ENCODE measurements at places on chromosomes 5 and 9.

DNA sequence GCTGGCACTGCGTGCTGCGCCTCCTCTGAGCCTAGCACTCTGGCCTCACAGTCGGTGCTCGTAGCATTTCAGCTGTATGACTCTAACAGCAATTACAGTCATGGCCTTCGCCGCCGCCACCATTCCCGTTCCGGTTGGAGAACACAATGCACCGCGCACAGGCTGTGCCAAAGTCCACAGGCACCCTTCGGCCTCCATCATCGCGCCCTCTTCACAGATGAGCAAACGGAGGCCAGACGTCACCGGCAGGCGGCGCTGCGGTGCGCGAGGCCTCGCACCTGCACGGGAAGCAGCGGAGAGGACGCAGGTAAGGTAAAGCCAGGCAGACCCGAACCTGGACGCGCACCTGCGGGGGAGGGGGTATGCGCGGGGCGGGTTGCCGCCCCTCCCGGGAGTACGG is 128.9 kb downstream of the BARX1 start:
- no peak for DNase-seq

- DNase-seq, result no peak
Measured at GRCh38 chr5:34774139-34774538, 64.8 kb upstream of the TTC23L start.

- no peak for DNase-seq
Measured at GRCh38 chr5:56112526-56113121, 117.9 kb upstream of the IL6ST start.

- no peak for DNase-seq
Measured at GRCh38 chr5:12003680-12004079, 99.4 kb upstream of the CTNND2 start.

DNA sequence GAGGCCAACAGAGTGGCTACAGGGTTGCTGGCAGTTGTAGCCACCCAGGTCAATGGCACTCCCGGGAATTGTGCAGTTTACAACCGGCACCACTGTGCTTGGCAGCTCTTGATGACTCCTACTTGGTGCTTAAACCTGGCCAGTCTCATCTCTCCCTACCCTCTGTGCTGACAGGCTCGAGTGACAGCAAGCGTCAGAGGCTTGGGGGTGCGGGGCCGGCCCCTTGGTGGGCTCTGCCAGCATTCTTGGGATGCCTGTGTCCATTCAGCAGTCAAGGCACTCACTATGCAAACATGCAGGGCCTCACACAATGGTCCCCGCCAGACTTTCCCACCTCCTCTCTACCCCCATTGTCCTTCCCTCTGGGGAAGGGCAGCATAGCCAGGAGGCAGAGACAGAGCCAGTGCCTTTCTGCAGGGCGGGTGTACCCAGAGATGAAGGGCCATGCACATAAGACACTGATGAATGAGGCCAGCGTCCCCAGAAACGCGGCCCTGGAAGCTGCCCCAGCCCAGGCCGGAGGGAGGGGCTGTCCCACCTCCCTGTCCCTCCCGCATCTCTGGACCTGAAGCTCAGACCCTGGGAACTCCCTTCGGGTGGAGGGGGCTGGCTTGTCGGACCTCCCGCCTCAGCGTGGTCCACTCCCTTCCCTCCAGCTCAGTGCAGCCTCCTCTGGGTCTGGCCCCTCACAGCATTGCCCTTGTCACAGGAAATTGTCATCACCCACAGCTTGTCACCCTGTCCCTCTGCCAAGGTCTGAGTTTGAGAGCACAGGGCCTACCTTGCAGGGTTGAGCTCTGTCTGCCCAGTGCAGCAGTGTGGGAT is 26.4 kb upstream of the NOTCH1 start:
- no peak for DNase-seq

DNA sequence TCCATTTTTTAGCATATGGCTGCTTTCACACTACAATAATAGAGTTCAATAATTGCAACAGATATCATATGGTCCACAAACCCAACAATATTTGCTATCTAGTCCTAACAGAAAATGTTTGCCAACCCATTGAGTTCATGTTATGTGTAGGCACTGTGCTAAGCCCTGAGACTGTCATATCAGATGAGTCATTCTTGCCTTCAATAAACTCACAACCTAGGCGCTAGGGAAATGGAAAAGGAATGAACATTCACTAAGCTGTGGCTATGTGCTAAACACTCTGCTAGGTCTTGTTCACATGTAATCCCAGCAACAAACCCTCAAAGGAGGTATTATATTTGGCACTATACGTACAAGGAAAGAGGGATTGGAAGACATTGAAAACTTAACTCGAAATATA is 8.4 kb upstream of the TIMD4 start:
- DNase-seq, result no peak

- DNase-seq, result no peak
Measured at GRCh38 chr5:9423571-9423970, 122.3 kb downstream of the SEMA5A start.

- no peak for DNase-seq
Measured at GRCh38 chr9:109371374-109371773, 50.5 kb upstream of the EPB41L4B start.

DNA sequence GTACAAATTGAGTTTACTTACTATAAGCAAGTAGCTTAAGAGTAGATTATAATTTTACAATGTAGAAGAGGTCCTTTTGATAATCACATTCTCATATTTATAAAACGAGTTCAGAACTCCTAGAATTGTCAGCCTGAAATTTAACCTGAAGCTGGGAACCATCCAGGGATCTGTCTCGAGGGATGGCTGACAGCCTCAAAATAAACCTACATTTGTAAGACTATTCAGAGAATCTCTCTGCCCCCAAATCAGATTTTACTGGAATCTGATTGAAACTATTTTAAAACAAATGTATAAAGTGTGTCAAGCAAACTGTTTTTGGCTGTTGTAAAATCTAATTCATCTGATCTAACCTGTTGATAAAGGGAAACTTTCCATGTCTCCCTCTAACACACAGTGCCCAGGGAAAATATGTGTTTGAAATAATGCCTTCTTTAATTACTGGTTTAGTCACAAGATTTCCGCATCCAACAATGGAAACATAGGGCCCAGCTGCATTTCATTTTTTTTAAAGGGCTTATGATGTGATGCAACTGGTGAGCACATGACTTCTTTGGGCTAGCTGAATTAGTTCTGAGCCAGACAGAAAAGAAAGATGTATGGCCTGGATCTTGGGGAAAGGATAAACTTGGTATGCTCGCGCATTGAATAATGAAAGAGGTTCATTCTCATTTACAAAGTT is 30.3 kb downstream of the SLC25A46 start:
- no peak for DNase-seq

DNA sequence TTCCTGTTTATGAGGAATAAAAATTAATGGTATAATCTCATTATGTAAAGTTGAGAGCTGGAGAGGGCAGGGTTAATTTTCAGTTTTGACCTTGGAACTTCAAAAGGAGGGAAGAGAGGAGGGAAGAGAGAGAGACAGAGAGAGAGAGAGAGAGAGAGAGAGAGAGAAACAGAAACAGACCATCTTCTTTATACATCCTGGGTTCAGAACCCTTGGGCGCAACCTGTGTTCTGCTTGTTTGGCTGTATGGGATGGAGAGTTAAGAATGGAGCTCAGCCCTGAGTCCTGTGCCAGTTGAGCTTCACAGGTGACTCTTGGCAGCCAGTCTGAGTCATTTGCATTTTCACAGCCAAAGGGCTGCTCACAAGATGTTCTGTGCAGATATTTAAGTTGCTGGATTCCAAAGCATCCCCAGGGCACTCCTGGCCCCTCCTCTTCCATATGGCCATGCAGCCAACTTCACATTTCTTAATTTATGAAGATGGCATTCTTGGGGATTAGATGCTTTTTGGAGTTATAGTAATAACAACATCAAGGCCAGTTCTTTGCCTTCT is 143.5 kb downstream of the CARTPT start:
- DNase-seq, result no peak

DNA sequence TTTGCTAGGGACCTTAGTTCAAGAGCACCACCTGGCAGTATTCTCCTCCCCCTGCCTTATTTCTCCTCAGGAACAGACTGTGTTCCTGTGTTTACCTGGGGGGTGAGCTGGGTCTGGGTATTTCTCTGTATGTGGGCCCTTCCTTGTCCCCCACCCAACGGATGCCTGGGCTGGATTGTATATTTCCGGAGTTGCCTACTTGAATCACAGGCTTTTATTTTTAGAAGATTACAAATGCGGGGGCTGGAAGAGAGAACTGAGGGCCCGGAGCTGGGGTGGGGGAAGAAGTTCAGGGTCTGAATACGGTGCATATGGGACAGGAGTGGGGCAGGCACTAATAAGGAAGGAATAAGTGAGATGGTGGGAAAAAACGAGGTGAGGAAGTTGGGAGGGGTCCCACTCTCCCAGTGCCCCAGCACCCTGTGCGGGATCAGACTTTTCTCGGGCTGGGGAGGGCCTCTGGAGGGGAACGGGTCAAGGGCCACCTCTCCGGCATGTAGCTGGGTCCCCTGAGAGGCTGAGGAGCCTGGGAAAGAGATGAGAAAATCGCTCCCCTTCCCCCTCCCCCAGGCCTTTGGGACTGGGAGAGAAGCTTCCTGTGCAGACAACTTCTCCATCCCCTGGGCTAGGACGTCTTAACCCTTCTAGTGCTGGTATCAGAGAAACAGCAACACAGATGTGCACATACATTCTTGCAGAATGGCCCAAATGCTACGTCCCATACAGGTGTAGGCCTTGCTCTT is 42.1 kb downstream of the PCDH1 start:
- no peak for DNase-seq

GRCh38 chr9:90815183-90815943 is 13.7 kb downstream of the SYK start:
- DNase-seq, result no peak

GRCh38 chr9:114124666-114125475 is 25.8 kb upstream of the KIF12 start:
- DNase-seq, result no peak

DNA sequence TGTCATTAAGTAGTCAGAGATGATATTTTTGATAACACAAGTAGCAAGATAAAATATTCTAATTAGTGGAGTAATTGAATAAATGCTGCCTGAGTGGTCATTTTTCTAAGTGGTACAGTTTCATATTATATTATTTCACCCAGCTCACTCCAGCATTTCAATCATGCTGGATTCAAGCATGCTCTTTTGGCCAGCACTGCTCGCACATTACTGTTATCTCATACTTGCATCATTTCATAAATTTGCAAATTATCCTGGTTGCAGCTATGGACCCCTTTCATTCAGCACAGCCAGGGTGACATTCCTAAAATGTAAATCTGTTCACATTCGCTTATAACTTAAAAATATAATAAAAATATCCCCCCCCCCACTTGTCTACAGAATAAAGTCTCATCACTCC is 520.8 kb upstream of the CYLC2 start:
- no peak for DNase-seq

GRCh38 chr5:107401470-107402122 is 269.1 kb downstream of the EFNA5 start:
- DNase-seq, result no peak

- no peak for DNase-seq
Measured at GRCh38 chr9:21866302-21866701, 63.9 kb downstream of the MTAP start.

DNA sequence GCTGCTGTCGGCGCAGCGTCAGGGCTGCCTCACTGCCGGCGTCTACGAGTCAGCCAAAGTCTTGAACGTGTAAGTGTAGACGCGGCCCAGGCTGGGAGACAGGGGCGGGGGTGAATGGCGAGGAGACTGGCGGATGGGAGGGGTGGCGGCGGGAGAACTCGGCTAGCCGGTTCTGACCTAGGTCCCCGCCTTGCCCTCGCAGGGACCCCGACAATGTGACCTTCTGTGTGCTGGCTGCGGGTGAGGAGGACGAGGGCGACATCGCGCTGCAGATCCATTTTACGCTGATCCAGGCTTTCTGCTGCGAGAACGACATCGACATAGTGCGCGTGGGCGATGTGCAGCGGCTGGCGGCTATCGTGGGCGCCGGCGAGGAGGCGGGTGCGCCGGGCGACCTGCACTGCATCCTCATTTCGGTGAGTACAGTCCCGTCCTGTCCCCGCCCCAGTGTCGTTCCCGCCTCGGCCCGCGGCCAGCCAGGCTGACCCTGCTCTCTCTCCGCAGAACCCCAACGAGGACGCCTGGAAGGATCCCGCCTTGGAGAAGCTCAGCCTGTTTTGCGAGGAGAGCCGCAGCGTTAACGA is 745 bp downstream of the GADD45G start:
- DNase-seq, result peak; percentile 74

- DNase-seq, result no peak
Measured at GRCh38 chr5:79030663-79031484, 38.6 kb downstream of the DMGDH start.

DNA sequence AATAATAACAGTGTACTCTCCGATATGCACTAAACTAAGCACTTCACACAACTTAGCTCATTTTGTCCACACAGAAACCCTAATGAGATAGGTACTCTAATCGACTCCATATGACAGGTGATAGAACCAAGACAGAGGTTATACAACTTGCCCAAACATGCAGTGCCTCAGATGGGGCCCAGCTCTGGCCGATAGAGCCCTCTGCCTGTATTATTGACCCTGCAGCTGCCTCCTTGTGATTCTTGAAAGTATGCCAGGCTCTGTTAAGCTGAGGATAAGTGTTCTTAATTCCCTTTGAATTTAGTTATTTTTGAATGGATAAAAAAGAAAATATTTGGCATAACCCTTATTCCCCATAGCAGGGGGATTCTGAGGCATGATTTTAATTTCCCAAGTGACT is 78.5 kb downstream of the HMHB1 start:
- DNase-seq, result no peak

- no peak for DNase-seq
Measured at GRCh38 chr9:32881948-32882347, 98.6 kb downstream of the TMEM215 start.

DNA sequence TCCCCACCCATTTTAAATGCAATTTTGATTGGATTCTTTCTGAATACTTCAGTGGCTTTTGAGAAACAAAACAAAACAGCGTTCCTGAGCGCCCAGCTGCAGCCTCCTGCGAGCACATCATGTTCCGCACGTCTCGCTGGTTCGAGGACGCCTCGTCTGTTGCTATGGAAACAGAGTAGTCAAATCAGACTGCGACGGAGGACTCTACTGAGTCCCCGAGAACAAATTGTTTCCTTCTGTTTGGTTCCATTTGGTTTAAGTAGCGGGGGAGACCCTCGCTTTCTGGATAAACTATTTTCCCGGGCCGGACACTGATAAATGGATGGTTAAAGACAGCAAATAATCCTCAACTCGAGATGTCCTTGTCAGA is 69.0 kb downstream of the SLC28A3 start:
- peak; percentile 70 for DNase-seq

GRCh38 chr9:134886413-134886913 is 5.9 kb downstream of the FCN2 start:
- no peak for DNase-seq

GRCh38 chr5:43802119-43802518 is 199.1 kb downstream of the NNT start:
- no peak for DNase-seq

DNA sequence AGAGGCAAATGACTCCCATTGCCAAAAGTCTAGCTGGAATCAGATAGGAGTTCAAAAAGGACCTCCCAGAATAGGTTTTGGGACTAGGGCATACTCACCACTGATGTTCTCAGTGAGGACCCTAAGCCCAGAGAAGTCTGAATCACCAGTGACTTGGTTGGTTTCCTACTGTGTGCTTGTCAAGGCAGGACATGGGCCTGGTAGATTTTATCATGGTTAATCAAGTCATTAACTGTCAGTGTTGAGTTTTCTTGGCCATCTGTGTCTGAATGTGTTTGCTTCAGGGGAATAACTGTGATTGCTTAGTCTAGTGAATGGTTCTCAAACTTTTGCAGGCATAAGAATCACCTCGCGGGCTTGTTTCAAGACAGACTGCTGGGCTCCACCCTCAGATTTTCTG is 99.0 kb upstream of the GDNF start:
- no peak for DNase-seq

All from amygdala (tissue), 56 donors.